ENCODE measurements at places on chromosomes 1 and 21.

- DNase-seq = no peak
These were observed 21.4 kb downstream of the MRAP start for GRCh38 chr21:32320059-32320458.

GRCh38 chr1:169647512-169647911 is 17.6 kb upstream of the SELP start:
- no peak for DNase-seq

DNA sequence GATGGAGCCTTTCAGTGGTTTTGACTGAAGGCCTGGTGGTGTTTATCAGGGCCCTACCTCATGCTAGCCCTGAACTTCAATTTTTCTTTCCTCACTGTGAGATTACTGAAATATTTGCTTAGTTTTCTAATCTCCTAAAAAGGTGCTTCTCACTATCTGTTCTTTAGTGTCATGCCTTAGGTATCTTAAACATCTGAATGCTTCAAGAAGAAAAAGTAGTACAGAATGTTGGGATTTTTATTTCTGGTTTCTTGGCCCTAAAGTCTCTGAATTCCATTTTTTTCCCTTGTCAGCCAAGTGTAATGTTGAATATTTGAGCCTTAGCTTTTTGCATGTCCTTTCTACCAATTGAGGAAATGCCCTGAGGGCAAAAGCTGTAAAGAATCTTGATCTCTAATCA is 47.9 kb upstream of the PRKACB start:
- no peak for DNase-seq

DNA sequence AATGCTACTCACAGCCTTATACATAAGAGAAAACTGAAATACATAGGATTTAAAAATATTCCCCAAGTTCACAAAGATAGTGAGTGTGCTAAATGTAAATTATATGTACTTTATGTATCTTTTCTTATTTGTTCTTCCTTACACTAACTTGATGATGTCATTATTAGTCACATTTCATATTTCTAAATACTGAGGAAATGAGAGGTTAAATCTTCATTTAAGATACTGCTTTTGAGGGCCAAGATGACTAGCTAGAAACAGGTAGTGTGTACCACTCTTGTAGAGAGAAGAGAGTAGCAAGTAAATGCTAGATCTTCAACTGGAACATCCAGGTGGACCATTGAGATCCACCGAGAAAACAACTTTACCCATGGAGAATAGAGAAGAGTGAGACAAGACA is 29.8 kb downstream of the PYHIN1 start:
- DNase-seq = no peak

Measured in stimulated activated CD8-positive, alpha-beta memory T cell treated with anti-CD3 and anti-CD28 coated beads, Interleukin-15, amount 100 ng/mL, for 48 hours (primary cell).